ENCODE measurements at places on chromosomes 7 and 10.
A peak's percentile ranks its signal among the peaks of the same experiment; 100 is the strongest.

GRCh38 chr7:47514818-47515217, 67.1 kb downstream of the TNS3 start:
- DNase-seq: no peak

DNA sequence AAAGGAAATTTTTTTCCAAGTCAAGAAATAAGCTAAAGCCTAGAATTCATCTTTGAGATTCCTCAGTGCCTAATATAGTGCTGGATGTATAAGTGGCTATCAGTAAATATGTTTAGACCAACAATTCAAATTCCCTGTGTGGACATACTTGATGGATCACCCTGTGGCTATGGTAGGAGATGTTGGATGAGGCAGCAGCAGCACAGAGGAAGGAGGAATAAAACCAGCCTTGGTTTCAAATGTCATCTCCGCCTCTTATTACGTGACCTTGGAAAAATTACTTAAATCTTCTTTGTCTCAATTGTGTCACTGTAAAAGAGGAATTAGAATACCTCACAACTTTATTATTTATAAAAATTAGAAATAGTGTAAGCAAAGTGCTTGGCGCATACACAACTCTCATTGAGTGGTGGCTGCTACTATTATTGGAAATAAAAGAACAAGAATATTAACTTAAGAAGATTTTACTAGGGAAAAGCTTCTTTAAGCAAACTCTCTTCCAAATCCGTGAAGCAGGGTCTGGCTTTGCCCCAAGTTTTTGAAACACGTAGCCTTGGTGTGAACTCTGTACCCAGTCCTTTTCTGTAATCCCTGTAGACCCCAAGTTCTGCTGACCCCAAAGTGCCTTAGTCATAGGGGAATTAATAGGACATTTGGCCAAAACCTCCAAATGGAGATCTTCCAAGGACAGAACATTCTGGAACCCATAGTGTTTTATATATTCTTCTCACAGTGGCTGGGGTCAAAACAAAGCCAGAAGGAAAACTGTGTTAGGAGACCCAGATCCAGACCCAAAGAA, 283.8 kb downstream of the PTEN start:
- DNase-seq: no peak

DNA sequence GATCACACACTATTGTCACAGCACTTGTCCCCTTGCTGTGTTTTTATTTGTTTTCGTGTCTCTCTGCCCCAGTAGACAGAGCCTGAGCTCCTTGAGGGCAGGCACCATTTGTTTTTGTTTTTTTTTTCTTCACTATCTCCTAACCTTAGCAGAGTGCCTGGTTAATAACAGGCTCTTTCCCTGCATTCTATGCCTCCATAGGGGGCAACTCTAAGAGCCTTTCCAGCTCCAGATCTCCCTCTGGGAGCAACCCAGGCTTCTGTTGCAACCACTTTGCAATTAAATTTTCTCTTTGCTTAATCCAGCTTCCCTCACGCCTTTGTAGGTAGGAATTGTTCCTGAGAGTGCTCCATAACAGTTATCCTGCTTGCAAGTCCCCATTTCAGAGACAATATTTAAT, 148.4 kb downstream of the PLXDC2 start:
- DNase-seq: no peak

- no peak for DNase-seq
Observed at GRCh38 chr10:134247-135131, 766 bp upstream of the ZMYND11 start.

DNA sequence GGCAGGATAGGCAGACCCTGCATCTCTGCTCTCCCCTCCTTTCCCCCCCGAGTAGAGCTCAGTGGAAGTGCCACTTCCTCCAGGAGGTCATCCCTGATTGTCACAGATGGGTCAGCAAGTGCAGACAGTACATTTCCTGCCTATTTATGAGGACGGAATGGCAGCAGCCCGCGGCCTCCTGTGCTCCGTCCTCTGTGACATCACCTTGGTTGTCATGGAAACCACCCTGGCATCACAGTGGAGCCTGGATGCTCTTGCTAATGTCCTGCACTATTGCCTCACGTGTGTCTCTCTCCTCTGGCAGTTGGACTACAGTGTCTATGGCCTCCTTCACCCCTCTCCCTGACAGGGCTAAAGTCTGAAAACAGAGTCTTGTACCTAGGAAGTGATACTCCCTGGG, 148.6 kb downstream of the SH3PXD2A start:
- no peak for DNase-seq

DNA sequence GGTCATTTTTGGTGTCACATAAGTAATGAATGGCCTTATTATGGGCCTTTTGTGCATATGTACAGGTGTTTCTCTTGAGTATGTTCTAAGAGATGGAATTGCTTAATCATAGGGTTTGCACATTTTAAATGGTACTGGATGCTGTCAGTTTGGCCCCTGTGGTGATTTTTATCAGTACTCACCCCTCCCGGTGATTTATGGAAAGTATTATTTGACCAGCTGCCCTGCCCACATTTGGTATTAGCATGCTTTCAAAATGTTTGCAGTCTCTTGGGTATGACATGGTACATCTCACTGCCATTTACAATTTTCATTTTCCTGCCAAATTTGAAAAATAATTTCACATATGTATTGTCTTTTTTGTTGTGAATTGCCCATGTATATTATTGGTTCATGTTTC, 427.7 kb downstream of the LRMDA start:
- DNase-seq: no peak

DNA sequence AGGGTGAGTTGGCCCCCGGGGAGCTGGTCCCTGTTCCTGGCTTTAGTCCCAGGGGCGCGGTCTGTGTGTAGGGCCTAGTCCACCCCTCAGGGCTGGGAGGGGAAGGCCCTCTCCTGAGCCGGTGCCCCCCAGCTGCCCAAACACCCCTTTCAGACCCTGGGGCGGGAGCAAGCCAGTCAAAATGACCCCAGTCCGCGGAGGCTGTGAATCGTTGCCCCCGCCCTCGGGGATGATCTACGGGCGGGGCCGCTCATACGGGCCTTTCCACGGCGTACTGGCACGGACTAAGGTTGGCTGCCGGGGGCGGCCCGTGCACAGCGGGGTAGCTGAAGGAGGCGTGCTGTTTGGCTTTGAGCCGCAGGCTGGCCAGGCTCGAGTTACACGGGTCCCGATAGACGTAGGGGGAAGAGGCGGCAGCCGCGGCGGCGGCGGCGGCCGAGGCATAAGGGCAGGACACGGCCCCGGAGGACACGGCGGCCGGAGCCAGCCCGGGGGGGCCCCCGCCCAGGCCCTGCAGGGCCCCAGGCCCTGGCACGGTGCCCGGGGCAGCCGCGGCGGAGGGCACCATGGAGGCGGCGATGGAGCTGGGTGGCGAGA, 4.3 kb downstream of the ELOVL3 start:
- peak; percentile 36 for DNase-seq

GRCh38 chr7:30436518-30436917, 42.1 kb downstream of the NOD1 start:
- no peak for DNase-seq

DNA sequence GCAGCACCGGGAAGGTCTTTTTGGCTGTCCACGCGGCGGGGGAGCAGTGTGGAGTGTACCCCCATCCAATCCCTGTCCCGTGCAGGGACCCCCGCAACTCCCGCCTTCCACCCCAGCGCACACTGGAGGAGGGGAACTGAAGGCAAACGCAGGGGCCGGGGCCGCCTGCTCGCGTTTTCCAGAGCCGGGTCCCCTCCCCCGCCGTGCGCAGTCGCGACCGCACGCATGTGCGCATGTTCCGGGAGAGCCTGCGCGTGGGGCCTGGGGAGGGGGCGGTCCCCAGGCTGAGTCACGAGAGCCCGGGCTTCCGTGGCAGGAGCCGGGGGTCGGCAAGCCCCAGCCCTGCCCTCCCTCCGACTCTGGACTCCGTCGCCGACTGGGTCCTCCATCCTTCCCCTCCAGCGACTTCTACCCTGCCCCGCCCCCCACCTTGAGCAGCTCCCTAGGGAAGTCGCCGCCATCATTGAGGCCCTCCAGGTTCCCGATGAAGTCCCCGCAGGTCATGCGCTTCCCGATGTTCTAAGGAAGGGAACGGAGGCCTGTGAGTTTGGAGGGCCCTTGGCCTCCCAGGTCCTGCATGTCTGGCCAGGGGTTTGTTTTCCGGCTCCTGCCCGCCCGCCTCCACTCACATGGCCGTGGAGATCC, 8.0 kb downstream of the PSD start:
- no peak for DNase-seq

DNA sequence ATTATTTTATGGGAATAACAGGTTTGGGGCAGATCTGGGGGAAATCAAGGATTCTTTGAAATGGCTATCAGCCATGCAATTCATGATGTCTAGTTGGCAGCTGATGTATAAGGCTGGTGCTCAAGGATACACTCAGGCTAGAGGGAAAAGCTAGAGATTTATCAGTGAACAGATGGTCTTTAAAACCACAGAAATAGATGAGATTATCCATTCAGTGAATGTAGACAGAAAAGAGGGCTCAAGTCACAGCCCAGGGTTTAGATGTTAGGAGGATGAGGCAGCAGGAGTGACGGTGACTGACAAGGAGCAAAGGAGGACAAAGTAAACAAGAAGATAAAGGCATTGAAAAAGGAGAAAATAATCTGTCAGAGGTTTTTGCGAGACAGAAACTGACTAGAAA, 238.7 kb downstream of the CDK14 start:
- DNase-seq: no peak
